ENCODE measurements at places on chromosomes 11 and 22. TPM values are rescaled to one million over a fixed set of nuclear protein-coding genes. Genes with fewer than 3 reads are reported as not detected.

CCDC87 gene
- total RNA-seq: 1.0 TPM

NXPE1 gene
- total RNA-seq: not detected

FJX1 gene
- total RNA-seq: 17.5 TPM

KRTAP5-2 gene
- not detected for total RNA-seq

DNA sequence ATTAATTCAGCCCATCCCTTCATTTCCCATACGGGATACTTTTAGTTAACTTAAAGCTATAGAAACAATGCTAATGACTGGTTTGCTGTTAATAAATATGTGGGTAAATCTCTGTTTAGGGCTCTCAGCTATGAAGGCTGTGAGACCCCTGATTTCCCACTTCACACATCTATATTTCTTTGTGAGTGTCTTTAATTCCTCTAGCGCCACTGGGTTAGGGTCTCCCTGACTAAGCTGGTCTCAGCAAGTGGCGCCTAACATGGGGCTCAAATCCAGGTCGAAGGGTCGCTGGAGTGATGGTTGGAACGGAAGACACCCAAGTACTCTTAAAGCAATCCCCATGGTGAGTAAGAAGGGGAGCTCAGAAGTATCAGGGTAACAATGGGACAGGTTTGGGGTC lies 14.4 kb upstream of the OOSP1 start:
- no peak for DNase-seq
- H3K36me3 ChIP-seq: no peaks in the 10 kb centered on the region
- H3K4me1 ChIP-seq: no peaks in the 10 kb centered on the region
